ENCODE measurements at places on chromosomes 16 and 17. TPM values are rescaled to one million over a fixed set of nuclear protein-coding genes. Genes with fewer than 3 reads are reported as not detected.
A peak's percentile ranks its signal among the peaks of the same experiment; 100 is the strongest.

- no peaks in the 10 kb centered on the region for H3K36me3 ChIP-seq
- H3K27me3 ChIP-seq, result no peaks in the 10 kb centered on the region
- peak; percentile 48 for DNase-seq
- H3K4me1 ChIP-seq, result peaks cover 5% of the 10 kb centered on the region
- H3K4me3 ChIP-seq, result peak overlapping the region; percentile 36
Observed at GRCh38 chr16:68704232-68704867, 32.7 kb upstream of the CDH1 start.

GRCh38 chr16:31356566-31357323 is 1.8 kb downstream of the ITGAX start:
- DNase-seq, result no peak
- H3K4me1 ChIP-seq, result peaks cover 54% of the 10 kb centered on the region
- no peaks in the 10 kb centered on the region for H3K36me3 ChIP-seq

DNA sequence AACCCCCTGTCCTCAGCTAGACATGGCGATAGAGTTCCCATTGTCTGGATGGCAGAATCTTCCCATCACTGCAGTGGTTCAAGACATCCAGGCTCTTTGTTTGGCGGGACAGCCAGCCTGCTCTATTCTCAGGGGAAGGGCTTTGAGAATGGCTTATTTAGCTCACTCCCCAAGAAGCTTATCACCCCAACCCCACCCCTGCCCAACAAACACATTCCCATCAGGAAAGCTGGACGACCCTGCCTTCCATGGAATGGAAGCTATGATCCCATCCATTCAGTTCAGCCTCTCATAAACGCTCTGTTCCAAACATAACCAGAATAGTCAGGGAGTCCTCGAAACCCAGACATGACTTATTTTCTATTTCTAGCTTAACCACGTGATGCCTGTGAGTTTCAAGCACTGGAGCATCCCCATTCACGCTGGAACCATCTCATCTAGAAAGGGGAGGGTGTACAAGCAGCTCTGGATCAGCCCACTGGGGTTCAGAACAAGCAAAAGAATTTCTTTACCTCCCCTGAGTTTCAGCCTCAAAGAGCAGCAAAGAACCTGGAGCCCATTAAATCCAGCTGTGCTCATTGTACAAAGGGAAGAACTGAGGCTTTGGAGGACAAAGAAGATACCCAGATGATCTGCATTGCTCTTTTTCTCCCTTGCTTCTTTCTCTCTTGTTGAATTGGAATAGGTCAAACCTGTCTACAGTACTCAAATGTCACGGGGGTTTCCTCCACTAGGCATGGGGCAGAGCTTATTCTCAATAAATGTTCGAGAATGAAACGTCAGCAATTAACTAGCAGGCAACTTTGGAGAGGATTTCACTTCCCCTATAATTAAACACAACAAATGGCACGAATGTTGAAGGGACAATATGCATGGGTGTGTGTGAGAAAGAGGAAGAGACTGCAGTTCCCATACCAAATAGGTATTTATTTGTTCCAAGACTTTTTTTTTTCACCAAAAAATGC is 93.1 kb downstream of the XYLT1 start:
- no peaks in the 10 kb centered on the region for H3K36me3 ChIP-seq
- peak overlapping the region; percentile 56 for H3K4me3 ChIP-seq
- no peak for DNase-seq
- H3K27ac ChIP-seq, result peak overlapping the region; percentile 88
- peaks cover 78% of the 10 kb centered on the region for H3K4me1 ChIP-seq

DNA sequence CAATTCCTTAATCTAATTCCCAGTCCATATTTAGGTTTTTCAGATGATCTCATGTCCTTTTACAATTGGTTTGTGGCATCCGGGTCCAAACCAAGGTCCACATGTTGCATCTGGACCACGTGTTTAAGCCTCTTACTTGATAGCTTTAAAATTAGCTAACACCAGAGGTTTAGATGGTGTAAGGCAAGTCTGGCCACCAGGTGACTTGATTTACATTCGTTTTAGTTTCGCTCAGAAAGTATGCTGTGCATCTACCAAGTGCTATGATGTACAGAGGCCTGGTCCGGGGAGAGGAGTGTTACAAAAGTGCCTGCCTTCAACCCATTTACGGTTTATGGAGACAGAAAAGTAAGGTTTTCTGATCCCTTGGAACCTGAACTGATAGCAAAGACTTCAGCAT is 878 bp upstream of the DNAJA2 start:
- peaks cover 28% of the 10 kb centered on the region for H3K36me3 ChIP-seq
- no peaks in the 10 kb centered on the region for H3K27me3 ChIP-seq
- H3K4me3 ChIP-seq, result peak overlapping the region; percentile 95

The HOXB1 gene
- total RNA-seq, result not detected
